ENCODE measurements at places on chromosomes 16 and 17.

- no peak for DNase-seq
Measured at GRCh38 chr17:42421507-42422338, 1.3 kb downstream of the CAVIN1 start.

- DNase-seq, result no peak
Measured at GRCh38 chr17:46020998-46021397, 21.9 kb downstream of the STH start.

DNA sequence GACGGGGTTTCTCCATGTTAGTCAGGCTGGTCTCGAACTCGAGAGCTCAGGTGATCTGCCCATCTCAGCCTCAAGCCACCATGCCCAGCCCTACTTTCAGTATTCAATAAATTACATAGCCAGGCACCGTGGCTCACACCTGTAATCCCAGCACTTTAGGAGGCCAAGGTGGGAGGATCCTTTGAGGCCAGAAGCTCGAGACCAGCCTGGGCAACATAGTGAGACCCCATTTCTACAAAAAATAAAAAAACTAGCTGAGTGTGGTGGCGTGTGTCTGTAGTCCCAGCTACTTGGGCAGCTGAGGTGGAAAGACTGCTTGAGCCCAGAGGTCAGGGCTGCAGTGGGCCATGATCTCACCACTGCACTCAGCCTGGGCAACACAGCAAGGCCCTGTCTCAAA is 8.2 kb downstream of the MIEN1 start:
- DNase-seq, result no peak

GRCh38 chr17:54544249-54544648 is 356.4 kb upstream of the TOM1L1 start:
- DNase-seq, result no peak

DNA sequence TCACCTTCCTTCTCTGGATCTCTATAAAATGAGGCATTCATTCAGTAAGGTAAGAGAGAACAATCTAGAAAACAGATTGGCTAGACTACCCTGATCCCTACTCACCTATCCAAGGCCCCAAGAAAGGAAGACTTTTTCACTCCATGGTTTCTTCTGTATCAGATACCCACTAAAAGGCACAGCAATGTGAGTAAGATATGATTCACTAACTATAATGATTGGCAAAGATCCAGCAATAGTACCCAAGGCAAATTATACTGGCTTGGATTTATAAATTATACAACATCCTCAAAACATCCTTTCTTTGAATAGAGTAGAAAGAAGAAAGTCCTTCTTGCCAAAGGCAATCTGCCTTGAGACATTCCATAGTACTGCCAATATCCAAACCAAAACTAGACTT is 1432.0 kb upstream of the GOT2 start:
- DNase-seq, result no peak
